Neural progenitor cell (in vitro differentiated cells): ENCODE measurements at places on chromosomes 4 and X.

GRCh38 chrX:76029385-76029784, 143.5 kb upstream of the PBDC1 start:
- no peak for DNase-seq

- DNase-seq = no peak
These were observed 228.9 kb upstream of the TTC29 start for GRCh38 chr4:147174591-147174990.

DNA sequence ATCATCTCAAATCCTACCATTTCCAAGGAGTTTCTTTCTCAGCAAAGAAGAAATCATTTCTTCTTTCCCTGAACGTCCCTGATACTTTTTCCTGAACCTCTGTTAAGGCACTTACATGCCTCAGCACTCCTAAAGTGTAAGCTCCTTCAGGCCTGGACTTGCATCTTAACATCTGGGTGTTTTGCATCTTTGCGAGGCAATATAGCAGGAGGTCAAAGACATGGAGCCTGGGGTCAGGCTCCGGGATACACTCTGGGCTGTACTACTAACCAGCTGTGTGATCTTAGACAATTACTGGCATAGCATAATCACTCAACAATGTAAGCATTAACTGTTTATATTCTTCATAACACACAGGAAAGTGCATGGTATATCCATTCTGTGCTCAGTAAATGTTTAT, 275.5 kb upstream of the BOD1L1 start:
- DNase-seq = no peak

DNA sequence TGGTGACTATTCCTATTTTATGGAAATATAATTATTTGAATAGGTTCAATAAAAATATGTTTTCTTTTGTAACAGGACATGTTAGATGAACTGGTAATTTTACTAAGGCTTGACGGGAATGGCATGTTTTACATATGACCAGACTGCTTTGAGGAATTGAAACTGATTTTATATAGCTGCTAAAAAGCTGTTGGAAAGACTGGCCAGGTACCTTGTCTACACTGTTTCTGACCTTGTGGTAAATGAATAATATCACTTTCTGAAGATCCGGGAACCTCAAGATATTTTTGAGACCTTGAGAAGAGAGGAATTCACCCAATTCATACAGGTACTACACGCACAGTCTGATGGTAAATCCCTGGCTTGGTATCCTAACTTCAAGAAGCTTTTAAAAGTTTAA, 42.1 kb upstream of the USP46 start:
- no peak for DNase-seq

- no peak for DNase-seq
These were observed 17.1 kb upstream of the C1QTNF7 start for GRCh38 chr4:15410750-15411149.

GRCh38 chr4:26729027-26729426, 131.6 kb upstream of the STIM2 start:
- no peak for DNase-seq

DNA sequence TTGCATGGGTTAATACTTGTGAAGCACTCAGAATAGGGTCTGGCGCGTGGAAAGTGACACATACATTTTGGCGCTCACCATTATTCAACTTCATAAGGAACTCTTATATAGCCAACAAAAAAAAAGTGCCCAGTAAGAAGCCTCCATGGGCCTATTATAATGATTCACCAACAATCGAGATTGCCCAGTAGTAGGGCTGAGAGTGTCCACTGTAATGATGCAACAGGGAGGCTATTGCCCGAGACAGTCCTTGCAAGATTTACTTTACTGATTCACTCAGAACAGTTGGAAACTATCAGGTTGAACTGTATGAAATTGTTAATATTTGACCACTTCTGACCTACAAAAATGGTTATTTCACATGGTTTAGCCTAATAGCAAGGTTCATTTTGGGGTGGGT, 86.0 kb downstream of the PJA1 start:
- no peak for DNase-seq

DNA sequence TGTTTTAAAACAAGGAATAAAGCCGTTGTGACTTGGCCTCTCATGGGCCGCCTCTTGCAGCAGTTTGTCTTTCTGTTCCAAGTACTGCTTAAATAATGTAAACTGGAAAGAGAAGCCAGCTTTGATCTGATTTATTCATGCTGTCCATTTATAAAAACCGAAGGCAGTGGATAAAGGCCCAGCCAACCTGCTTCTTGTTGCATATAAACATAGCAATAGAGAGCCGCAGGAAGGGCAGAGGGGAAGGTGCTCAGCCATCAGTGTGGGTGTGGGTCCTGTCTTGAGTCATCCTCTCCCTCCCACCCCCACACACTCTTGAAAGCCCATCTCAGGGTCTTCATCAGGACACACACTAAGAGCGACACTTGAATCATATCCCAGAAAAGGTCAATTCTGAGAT, 187.9 kb upstream of the FAM9B start:
- no peak for DNase-seq

DNA sequence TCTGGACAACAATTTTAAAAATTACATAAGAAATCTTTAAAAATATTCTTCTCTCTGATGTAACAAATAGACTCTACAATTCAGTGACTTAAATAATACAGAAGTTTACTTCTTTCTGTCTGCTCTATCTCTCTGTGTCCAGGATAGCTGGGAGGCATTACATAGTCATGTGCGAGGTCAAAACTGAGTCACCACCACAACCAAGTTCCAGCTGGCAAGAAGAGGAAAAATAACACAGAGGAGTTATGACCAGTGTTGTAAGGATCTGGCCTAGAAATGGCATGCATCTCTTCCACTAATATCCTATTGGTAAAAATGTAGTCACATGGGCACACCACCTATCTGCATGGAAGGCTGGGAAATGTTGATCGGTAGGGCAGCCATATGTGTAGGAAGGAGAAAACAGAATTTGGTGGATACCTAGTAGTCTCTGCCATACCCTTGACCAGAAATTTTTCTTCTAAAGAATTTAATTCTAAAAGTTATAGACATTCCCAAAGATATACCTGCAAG, 39.4 kb upstream of the WDFY3 start:
- DNase-seq = no peak

DNA sequence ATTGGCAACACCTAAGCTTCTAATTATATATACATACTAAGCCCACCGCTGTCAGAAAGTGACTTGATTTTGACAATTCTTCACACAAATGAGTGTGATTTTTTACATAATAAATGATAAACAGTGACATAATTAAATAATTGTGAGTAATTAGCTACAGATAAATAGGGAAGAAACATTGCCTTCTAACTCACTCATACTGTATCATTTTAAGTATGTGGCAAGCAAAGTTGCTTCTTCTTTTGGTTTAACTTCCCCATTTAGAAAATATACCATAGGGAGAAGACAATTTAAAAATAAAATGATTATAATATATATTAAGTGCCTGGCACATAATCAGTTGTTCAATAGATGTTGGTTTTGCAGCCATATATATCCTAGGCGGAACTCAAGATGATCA, 644.2 kb downstream of the FSTL5 start:
- DNase-seq = no peak

GRCh38 chr4:114941503-114941902, 171.9 kb downstream of the NDST4 start:
- DNase-seq = peak; percentile 43

DNA sequence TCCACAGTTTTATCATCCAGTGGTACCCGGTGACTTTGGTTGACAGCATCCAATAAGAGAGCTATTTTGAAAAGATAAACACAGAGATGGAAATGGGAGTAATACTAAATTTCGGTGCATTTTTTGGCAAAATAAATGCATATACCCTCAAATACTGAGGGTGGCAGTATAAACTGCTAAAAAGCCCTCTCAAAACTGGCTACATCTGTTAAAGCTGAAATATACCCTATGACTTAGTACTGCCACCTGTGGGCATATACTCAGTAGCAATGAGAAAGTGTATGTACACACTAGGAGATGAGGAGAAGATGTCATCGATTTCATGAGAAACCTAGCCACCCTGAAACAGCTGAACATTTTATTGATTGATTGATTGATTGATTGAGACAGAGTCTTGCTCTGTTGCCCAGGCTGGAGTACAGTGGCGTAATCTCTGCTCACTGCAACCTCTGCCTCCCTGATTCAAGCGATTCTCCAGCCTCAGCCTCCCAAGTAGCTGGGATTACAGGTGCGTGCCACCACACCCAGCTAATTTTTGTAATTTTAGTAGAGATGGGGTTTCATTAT, 12.2 kb upstream of the TMEM128 start:
- no peak for DNase-seq

DNA sequence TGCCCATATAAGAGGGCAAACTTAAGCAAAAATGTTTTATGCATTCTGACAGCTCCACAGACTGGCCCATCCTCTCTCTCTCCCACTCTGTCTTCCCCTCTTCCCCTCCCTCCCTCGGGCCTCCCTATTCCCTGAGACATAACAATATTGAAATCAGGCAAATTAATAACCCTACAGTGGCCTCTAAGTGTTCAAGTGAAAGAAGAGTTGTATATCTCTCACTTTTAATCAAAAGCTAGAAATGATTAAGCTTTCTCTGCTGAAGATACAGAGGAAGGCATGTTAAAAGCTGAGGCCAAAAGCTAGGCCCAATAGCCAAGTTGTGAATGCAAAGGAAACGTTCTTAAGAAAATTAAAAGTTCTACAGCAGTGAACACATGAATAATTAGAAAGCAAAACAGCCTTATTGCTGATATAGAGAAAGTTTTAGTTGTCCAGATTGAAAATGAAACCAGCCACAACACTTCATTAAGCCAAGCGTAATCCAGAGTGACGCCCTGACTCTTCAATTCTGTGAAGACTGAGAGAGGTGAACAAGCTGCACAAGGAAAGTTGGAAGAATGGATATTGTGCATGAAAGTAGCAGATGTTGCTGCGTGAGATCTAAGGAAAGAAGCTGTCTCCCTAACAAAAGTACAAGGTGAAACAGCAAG, 54.9 kb downstream of the USO1 start:
- no peak for DNase-seq

- peak; percentile 84 for DNase-seq
These were observed 49.0 kb upstream of the TRAM1L1 start for GRCh38 chr4:117134386-117134785.

- no peak for DNase-seq
These were observed 297.2 kb upstream of the AADAT start for GRCh38 chr4:170386971-170387370.

DNA sequence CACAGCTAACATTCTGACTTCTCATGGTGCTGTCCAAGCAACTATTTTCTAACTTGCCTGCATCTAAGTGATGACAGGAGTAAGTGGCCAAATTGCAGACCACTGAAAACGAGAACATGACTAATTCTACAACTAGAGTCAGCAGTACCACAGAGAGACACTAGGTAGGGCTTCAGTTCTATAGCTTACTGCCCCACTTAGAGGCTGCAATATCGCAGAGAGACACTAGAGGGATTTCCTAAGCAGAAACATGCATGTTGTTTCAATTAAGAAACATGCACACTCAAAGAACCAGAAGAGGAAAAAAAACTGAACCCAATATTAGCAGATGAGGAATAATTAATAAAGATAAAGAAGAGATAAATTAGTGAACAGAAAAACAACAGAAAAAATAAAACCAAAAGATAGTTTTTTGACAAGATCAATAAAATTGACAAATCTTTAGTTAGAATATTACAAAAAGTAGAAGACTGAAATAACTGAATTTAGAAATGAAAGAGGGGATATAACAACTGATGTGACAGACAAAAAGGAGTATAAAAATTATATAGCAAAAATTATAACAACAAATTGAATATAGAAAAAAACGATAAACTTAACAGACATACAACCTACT, 100.8 kb downstream of the SPIN4 start:
- peak; percentile 73 for DNase-seq

- DNase-seq = no peak
These were observed 59.3 kb upstream of the CLDN34 start for GRCh38 chrX:9907645-9908387.

DNA sequence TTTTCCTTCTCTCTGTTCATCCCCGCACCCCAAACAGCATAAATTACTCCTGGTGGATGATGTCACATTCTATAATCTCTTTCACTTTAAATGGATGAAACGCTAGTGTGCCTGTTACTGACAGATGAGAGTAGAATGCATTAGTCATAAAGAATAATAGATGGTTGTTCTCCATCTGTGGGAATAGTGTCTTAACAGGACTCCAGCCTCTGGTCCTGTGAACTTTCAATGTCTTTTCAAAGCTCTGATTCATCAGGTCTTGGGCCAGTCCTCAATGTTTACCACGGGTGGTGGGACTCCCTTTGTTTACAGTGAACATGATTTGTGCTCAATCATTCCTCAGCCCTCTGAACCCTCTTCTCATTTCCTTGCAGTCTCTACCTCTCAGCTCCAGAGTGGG, 182.6 kb downstream of the GABRB1 start:
- no peak for DNase-seq

- DNase-seq = no peak
These were observed 48.3 kb downstream of the ENPP6 start for GRCh38 chr4:184169225-184169867.

DNA sequence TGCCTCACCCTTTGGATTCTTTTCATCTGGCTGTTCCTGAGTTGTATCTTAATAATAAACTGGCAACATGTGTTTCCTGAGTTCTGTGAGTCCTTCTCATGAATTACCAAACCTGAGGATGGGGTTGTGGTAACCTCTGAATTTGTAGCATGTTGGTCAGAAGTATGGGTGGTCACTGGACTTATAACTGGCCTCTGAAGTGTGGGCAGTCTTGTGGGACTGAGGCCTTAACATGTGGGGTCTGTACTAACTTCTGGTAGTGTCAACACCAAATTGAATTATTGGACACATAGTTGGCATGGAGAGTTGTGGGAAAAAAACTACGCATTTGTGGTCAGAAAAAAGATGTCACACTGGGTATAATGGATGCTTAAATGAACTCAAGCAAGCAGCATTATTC, 45.0 kb upstream of the TNIP3 start:
- no peak for DNase-seq

GRCh38 chr4:151417766-151418376, 8.9 kb downstream of the FHIP1A start:
- DNase-seq = no peak

GRCh38 chrX:150200820-150201287, 162.3 kb upstream of the MAMLD1 start:
- no peak for DNase-seq

DNA sequence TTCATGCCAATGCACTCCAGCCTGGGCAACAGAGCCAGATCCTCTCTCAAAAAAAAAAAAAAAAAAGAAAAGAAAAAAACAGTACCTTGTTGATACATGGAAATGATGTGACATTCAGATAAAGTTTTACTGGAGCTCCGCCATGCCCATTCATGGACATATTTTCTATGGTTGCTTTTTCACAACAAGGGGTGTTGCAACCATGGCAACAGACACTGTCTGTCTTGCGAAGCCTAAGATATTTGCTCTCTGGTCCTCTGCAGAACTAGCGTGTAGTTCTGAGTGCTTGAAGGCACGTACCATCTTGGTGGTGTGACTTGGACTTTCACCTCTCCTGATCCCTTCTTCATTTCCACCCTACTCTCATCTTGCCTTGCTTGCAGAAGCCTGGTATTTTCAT, 53.2 kb downstream of the TBL1X start:
- DNase-seq = no peak
